Activated CD8-positive, alpha-beta memory T cell treated with anti-CD3 and anti-CD28 coated beads for 36 hours (primary cell): ENCODE measurements at places on chromosomes 3 and 15. TPM values are rescaled to one million over a fixed set of nuclear protein-coding genes. Genes with fewer than 3 reads are reported as not detected.

The KBTBD13 gene
- not detected for total RNA-seq

The C3orf85 gene
- total RNA-seq: not detected

The TTLL13 gene
- 0.44 TPM for total RNA-seq

The AMOTL2 gene
- total RNA-seq: not detected

The SAMMSON gene
- total RNA-seq: not detected

The PLS1 gene
- 5.7 TPM for total RNA-seq

The CRYGS gene
- 2.3 TPM for total RNA-seq

The GOLGA8G gene
- total RNA-seq: not detected

The IQCF2 gene
- not detected for total RNA-seq

The CMTM8 gene
- 5.1 TPM for total RNA-seq
